ENCODE measurements at places on chromosomes 2 and 18.

- DNase-seq = no peak
Observed at GRCh38 chr2:129443235-129443864, 536.1 kb upstream of the RAB6C start.

DNA sequence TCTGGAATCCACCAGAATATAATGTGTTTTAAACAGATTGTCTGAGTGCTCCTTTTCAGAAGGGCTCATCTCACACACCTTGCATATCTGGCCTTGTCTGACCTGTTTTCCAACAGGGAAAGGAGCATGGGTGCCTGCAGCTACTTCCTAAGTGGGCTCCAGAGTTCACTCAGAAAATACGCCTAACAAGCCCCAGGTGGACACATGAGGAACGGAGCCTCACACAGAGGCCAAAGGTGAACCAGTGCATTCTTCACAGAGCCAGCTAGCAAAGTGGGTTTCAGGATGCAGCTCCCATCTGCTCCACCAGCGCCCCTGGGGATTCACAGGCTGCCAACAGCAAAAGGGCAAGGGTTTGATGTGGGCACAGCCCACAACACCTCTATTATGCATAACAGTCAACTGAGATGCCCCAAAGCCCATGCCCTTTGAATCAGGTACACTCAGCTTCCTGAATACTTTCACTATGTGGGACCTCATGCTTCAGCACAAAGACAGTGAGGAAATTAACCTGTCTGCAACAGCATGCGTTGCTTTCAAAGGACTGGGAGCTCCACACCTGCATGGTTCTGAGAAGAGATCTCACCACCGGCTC, 86.6 kb downstream of the CCBE1 start:
- DNase-seq = no peak

DNA sequence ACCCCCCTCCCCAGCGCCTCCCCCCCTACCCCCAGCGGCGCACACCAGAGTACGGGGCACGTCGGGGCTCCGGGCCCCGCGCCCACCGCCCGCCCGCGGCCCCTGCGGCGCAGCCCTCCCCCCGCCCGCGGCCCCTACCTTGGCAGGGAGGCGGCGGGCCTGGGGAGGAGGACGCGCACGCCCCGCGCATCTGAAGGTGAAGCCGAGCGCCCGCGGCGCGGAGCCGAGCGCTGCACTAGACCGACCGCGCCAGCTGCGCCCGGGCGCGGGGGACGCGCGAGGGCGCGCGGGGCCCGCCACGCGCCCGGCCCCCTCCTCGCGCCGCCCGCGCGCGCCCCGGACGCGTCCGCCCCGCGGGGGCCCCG, at the start of gene ZNF516:
ZNF516 (minus strand) TSS at position 237 of the 365 bp plus-strand sequence. CDS start 52,188 bp downstream, outside the sequence.
- no peak for DNase-seq

GRCh38 chr2:201908901-201909300, 102.6 kb downstream of the CDK15 start:
- no peak for DNase-seq

DNA sequence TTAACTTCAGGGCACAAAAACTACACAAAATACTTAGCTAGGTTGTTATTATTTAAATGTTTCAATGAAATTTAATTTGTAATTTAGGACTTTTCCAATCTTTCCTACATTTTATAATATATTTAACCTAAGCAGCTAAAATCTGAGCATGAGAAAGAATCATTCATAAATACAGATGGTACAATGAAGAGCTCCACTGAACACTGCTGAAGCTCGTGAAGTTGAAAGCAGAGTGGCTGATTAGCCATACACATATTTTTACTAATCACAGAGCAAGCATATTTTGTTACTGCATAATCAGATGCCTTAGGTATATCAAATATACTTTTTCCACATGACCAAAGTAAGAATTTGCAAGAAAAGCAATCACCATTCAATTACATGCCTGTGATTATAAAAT, 184.9 kb upstream of the ETAA1 start:
- no peak for DNase-seq

- DNase-seq = no peak
Observed at GRCh38 chr18:22838221-22838620, 94.9 kb upstream of the RBBP8 start.

DNA sequence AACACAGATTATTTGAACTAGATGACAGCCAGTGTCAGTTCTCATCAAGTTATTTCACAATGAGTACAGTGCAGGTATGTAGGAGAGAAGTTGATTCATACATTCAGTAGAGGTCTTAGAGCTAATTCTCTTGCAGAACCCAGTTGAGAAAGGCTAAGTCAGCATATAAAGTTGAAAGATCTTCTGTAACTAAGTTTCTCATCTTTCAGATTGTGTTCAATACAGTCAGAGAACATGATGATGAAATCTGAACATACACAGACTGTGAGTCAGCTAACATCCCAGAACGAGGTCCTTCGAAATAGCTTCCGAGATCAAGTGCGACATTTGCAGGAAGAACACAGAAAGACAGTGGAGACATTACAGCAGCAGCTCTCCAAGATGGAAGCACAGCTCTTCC, 41.9 kb upstream of the LIMS1 start:
- no peak for DNase-seq

DNA sequence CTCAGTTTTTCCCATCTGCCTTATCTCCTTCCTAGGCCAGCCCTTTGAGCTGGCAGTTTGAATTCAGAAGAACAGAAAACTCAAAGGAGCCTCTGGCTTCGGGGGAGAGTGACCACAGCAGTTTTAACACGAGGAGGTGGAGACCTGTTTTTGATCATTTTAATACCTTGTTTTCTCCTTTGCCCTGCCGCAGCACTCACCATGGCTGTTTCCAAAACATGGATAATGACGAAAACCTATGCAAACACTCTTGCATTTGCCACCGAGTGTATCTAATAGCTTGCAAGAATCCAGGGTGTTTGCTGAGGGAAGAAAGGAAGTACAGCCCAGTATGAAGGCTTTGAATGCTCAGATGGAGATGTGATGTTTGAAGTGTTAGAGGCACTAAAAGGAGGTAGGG, 167.1 kb downstream of the PRKCE start:
- no peak for DNase-seq

DNA sequence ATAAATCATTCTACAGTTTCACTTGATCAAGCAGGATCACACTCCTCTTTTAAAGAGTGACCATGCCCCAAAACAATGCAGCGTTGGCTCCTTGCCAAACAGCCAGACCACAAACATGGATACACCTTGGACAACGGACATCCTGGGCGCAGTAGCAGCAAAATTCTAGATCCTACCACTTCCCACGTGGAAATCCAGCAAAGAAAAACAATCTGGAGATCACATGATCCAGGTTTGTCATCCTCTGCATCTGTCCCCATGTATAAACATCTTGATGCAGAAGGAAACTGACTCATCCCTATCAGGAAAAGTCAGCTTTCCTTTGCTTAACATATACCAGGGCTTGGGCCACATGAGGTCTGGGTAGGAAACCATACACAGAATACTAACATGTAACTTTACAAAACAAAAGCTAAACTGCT, 53.1 kb downstream of the ZNF521 start:
- peak; percentile 50 for DNase-seq

- DNase-seq = peak; percentile 40
Observed at GRCh38 chr2:174336501-174337336, 2.0 kb downstream of the SP9 start.

DNA sequence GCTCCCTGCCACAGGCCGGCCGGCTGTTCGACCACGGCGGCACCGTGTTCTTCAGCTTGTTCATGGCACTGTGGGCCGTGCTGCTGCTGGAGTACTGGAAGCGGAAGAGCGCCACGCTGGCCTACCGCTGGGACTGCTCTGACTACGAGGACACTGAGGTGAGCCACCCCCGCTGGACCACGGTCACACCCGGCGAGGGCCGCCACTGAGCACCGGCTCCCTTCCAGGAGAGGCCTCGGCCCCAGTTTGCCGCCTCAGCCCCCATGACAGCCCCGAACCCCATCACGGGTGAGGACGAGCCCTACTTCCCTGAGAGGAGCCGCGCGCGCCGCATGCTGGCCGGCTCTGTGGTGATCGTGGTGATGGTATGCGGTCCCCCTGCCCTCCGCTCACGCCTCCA, 20.8 kb downstream of the ANO7 start:
- DNase-seq = no peak
